Kasumi-1 (cell line): ENCODE measurements at places on chromosomes 7 and 10.

- no peak for DNase-seq
Observed at GRCh38 chr10:11851910-11852309, 28.8 kb downstream of the PROSER2 start.

DNA sequence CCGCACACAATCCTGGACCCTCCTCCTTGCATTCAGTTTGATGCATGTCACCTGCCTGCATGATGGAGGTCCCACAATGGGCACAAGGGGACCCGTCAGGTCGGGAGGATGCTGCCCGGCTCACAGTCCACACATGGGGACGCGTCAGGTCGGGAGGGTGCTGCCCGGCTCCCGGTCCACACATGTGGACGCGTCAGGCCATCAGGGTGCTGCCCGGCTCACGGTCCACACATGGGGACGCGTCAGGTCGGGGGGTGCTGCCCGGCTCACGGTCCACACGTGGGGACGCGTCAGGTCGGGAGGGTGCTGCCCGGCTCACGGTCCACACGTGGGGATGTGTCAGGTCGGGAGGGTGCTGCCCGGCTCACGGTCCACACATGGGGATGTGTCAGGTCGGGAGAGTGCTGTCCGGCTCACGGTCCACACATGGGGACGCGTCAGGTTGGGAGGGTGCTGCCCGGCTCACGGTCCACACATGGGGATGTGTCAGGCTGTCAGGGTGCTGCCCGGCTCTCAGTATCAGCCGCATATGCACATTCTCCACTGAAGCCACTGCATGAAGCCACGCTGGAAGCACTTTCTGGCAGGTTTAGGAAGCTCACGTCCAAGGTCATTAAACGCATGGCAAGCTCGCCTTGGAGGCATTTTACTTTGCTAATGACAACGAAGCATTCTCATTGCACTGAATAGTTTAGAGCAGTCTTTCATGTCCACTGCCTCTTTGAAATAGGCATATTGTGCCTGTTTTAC is 50.3 kb downstream of the DIP2C start:
- DNase-seq = no peak

- no peak for DNase-seq
Observed at GRCh38 chr10:124694481-124695220, 49.5 kb downstream of the FAM53B start.

GRCh38 chr7:40311307-40311706 is 176.5 kb downstream of the SUGCT start:
- no peak for DNase-seq

- no peak for DNase-seq
Observed at GRCh38 chr7:43461349-43462024, 121.4 kb upstream of the STK17A start.

- no peak for DNase-seq
Observed at GRCh38 chr7:88226886-88227516, 7.2 kb upstream of the SRI start.

GRCh38 chr7:30564243-30564892 is 30.3 kb upstream of the GARS1 start:
- peak; percentile 94 for DNase-seq
